Left ventricle myocardium inferior (tissue), 1 donor: ENCODE measurements at places on chromosomes 1 and 21. TPM values are rescaled to one million over a fixed set of nuclear protein-coding genes. Genes with fewer than 3 reads are reported as not detected.

KDM5B gene
- 11.9 TPM for total RNA-seq

PLA2G4A gene
- total RNA-seq: 2.7 TPM

ANGPTL3 gene
- not detected for total RNA-seq

COL16A1 gene
- 18.3 TPM for total RNA-seq

C1QC gene
- 76.6 TPM for total RNA-seq

NUP133 gene
- total RNA-seq: 31.3 TPM

C1QTNF12 gene
- total RNA-seq: 0.55 TPM

NPPA gene
- total RNA-seq: 1,100 TPM

CD84 gene
- total RNA-seq: 3.6 TPM

MEX3A gene
- total RNA-seq: 0.16 TPM

RIMKLA gene
- 10.2 TPM for total RNA-seq

GRCh38 chr1:209756615-209757445, 977 bp downstream of the TRAF3IP3 start:
- H3K4me1 ChIP-seq: peaks cover 6% of the 10 kb centered on the region
- DNase-seq: no peak
- peak overlapping the region; percentile 14 for H3K4me3 ChIP-seq
- no peaks in the 10 kb centered on the region for H3K36me3 ChIP-seq

DNA sequence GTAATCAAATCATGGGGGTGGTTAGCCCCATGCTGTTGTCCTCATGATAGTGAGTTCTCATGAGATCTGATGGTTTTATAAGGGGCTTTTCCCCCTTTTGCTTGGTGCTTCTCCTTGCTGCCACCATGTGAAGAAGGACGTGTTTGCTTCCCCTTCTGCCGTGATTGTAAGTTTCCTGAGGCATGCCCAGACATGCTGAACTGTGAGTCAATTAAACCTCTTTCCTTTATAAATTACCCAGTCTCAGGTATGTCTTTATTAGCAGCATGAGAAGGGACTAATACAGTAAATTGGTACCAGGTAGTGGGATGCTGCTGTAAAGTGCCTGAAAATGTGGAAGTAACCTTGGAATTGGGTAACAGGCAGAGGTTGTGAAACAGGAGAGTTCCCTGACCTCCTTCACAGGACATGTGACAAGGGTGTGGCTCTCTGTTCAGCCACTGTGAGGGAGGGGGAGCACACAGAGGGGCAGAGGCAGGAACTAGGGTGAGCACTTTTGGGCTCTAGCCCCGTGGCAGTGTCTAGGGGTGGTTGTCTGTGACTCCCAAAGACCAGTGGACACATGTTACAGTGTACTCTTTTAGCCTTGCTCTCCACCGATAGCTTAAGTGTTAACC, 105.3 kb downstream of the BACH1 start:
- H3K4me1 ChIP-seq: no peaks in the 10 kb centered on the region
- H3K4me3 ChIP-seq: no peak overlapping the region
- H3K27me3 ChIP-seq: no peaks in the 10 kb centered on the region
- DNase-seq: no peak

DNA sequence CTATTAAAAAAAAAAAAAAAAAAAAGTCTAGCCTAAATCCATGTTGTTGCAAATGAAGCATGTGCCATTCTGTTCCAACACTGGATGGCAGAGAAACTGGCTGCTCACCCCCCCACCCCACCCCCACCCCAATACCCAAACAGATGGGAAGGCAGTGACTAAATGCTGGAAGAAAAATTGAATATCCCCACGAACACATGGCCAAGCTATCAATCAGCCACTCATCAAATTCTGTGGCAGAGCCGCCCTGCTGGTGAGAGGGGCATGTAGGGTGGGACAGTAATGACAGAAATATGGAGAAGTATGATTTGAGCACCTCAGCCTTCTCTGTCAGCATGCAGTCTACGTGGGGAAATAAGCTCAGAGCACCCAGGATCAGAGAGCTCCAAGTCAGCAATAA, 34.1 kb downstream of the OPTC start:
- H3K36me3 ChIP-seq: no peaks in the 10 kb centered on the region
- H3K4me3 ChIP-seq: no peak overlapping the region
- no peaks in the 10 kb centered on the region for H3K27me3 ChIP-seq
- no peak overlapping the region for H3K27ac ChIP-seq

DNA sequence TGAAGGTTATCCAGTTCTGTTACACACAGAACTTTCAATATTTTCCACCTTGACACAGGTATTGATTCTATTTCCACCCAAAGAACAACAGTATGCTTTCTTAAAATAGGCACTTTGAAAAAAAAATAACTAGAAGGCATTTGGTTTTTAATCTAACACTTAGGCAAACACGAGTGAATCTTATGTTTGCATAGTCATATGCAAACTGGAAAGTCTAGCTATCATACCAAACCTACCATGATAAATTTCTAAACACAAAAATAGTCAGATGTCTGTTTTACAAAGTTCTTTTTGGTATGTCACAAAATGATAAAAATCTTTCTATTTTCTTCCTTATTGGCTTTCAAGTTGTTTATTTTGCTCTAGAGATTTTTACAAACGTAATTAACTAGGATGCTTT, 11.6 kb downstream of the DNASE2B start:
- no peaks in the 10 kb centered on the region for H3K36me3 ChIP-seq
- H3K27me3 ChIP-seq: no peaks in the 10 kb centered on the region
- no peak for DNase-seq
- no peak overlapping the region for H3K4me3 ChIP-seq
- H3K4me1 ChIP-seq: no peaks in the 10 kb centered on the region
- H3K27ac ChIP-seq: no peak overlapping the region

GRCh38 chr1:234768569-234769283, 158.7 kb upstream of the IRF2BP2 start:
- no peak overlapping the region for H3K27ac ChIP-seq
- no peak overlapping the region for H3K4me3 ChIP-seq
- H3K27me3 ChIP-seq: no peaks in the 10 kb centered on the region
- DNase-seq: no peak
- peaks cover 14% of the 10 kb centered on the region for H3K4me1 ChIP-seq

- H3K36me3 ChIP-seq: no peaks in the 10 kb centered on the region
- no peak for DNase-seq
- H3K27me3 ChIP-seq: no peaks in the 10 kb centered on the region
- no peaks in the 10 kb centered on the region for H3K4me1 ChIP-seq
- peak overlapping the region; percentile 43 for H3K27ac ChIP-seq
These were observed 151.7 kb downstream of the ZC3H11B start for GRCh38 chr1:219460896-219461815.

DNA sequence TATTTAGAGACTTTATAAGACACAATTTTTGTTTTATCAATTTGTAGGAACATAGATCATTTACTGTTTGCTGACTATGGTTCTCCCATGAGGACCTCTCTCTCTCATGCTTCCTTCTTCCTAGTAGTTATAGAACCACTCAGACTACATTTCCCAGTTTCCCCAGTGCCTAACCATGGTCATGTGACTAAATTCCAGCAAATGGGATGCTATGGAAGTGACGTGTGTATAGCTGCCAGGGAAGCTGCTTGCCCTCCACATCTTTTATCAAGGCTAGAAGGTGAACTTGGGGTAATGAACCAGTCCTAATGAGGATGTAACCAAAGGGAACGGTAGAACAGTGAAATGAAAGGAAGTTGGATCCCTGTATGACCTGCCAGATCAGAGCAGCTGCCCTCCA, 184.0 kb downstream of the MIS18A start:
- no peak overlapping the region for H3K27ac ChIP-seq
- no peak overlapping the region for H3K4me3 ChIP-seq
- H3K27me3 ChIP-seq: peaks cover 8% of the 10 kb centered on the region
- DNase-seq: no peak

DNA sequence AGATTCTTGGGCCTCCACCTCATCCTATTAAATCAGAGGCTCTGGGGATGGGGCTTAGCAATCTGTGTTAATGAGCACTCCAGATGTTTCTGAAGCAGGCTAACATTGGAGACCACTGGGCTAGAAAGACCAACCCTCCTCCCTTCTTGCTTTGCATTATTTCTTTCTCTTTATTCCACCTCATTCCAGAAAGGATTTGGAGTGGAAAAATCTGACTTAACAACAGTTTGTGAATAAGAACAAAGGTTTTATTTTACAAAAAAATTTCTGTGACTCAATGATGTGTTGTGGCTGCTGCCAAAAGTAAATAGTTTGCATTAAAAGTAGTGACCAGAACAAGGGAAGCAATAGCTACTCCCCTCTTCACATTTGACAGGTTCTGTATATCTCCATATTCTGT, 79.4 kb downstream of the TGFB2 start:
- DNase-seq: no peak
- no peaks in the 10 kb centered on the region for H3K4me1 ChIP-seq
- H3K27ac ChIP-seq: no peak overlapping the region
- H3K4me3 ChIP-seq: no peak overlapping the region
- no peaks in the 10 kb centered on the region for H3K27me3 ChIP-seq

GRCh38 chr1:2611621-2612437, 21.0 kb downstream of the MMEL1 start:
- H3K27ac ChIP-seq: no peak overlapping the region
- H3K4me1 ChIP-seq: peaks cover 15% of the 10 kb centered on the region
- DNase-seq: no peak
- H3K27me3 ChIP-seq: peaks cover 69% of the 10 kb centered on the region
- no peak overlapping the region for H3K4me3 ChIP-seq

DNA sequence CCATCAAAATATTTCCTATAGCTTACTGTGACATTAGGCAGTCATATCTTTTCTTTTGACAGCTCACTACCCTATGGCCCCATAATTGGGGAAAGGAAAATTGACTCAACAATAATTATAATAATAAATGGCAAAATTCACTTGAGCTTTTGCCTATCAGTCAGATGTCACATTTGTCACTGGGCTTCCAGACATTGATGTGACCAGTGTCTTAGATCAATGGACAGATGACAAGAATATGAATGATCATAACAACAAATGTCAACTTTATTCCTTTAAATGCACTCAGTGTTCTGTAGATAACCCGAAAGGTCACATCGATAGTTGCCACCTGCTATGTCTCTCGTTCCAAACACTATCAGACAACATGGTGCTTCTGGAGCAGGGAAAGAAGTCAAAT, 266.7 kb downstream of the GPATCH2 start:
- no peaks in the 10 kb centered on the region for H3K27me3 ChIP-seq
- H3K36me3 ChIP-seq: no peaks in the 10 kb centered on the region
- no peak overlapping the region for H3K27ac ChIP-seq
- no peaks in the 10 kb centered on the region for H3K4me1 ChIP-seq

GRCh38 chr1:56799605-56800400, 19.4 kb downstream of the FYB2 start:
- H3K4me3 ChIP-seq: no peak overlapping the region
- H3K36me3 ChIP-seq: no peaks in the 10 kb centered on the region
- peak overlapping the region; percentile 86 for H3K27ac ChIP-seq
- DNase-seq: no peak
- H3K4me1 ChIP-seq: peaks cover 43% of the 10 kb centered on the region

GRCh38 chr1:36673202-36673601, 190.5 kb upstream of the CSF3R start:
- H3K4me3 ChIP-seq: no peak overlapping the region
- peaks cover 96% of the 10 kb centered on the region for H3K27me3 ChIP-seq
- H3K4me1 ChIP-seq: no peaks in the 10 kb centered on the region
- H3K27ac ChIP-seq: no peak overlapping the region
- no peak for DNase-seq
- H3K36me3 ChIP-seq: no peaks in the 10 kb centered on the region

DNA sequence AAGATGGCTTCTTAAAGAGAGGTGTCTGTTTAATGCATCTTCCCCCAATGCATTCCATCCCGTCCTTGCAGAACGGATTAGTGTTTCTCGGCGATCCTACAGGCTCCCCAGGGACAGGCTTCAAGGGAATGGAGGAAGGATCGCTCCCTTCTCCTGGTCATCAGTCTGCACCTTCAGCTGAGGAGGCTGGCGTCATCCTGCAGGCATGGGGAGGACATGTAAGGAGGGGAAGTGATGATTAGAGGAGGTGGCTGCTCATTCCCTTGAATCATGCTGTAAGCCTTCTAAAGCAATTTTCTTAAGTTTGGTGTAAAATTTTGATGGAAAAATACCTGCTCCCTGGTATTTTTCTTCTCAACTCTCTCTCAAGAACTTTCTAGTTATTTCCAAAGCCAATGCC, 603.6 kb downstream of the NPHP4 start:
- no peak for DNase-seq
- H3K4me3 ChIP-seq: no peak overlapping the region
- H3K36me3 ChIP-seq: no peaks in the 10 kb centered on the region
- H3K27me3 ChIP-seq: peaks cover 87% of the 10 kb centered on the region
- H3K4me1 ChIP-seq: no peaks in the 10 kb centered on the region
- no peak overlapping the region for H3K27ac ChIP-seq
